ENCODE measurements at places on chromosomes 16 and 17.

DNA sequence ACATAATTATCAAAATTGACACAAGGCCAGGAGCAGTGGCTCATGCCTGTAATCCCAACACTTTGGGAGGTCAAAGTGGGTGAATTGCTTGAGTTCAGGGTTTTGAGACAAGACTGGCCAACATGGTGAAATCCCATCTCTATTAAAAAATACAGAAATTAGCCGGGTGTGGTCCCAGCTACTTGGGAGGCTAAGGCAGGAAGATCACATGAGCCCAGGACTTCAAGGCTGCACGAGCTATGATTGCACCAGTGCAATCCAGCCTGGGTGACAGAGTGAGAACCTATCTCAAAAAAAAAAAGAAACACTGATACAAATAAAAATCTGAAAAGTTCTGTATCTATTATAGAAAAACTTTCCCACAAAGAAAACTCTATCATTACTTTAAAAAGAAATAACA is 15.5 kb downstream of the MYH10 start:
- DNase-seq: no peak

- DNase-seq: no peak
Measured at GRCh38 chr17:75751676-75752404, 13.2 kb downstream of the GALK1 start.

GRCh38 chr17:60713608-60714007 is 36.0 kb downstream of the BCAS3 start:
- no peak for DNase-seq

DNA sequence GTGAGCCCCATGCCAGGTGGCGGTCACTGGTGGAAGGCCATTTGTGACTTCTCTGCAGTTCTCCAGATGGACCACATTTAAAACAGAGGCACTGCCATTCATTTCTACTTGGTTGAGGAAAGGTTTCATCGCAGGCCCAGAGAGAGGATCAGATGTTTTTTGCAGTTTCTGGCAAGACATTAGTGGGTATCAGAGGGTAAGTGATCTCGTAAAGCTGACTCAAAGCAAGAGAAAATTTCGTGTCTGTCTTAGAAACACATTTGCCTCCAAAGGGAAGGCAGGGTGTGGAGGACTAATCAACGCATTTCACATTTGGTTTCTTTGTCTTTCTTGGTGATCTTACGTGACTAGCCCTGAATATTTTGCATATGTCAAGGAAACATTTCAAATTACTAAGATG is 81.8 kb downstream of the PRKCB start:
- no peak for DNase-seq

- no peak for DNase-seq
Measured at GRCh38 chr17:73018599-73018998, 73.9 kb downstream of the SLC39A11 start.

DNA sequence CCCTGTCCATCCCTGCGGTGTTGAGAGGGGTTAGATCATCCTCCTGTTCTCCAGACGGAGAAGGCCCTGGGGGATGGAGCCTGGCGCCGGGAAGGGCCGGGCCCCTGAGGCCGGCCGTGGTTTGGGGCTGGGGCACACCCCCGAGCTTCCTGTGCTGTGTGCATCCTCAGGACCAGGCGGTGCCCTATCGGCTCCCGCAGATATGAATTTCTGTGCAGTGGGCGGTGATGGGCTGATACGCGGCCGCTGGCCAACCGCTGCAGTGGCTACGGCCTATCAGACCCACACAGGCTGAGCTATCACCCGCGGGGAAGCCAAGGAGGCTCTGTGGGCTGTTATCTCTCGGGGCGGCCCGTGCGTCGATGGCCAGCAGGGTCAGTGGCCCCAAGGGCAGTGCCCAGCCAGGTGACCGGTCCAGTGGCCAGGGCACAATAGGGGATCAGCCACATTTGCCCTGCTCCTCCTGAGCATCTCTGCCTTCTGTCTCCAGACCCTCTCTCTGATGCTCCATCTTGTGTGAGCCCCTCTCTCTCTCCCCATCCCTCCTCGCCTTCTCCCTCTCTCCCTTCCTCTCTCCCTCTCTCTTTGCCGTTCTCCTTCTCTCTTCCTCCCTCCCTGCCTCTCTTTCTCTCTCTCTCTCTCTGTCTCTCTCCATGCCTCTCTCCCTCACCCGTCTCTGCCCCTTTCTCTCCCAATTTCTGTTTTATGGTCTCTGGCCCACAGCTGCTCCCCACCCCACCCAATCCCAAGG is 38.7 kb downstream of the ZFPM1 start:
- DNase-seq: no peak

DNA sequence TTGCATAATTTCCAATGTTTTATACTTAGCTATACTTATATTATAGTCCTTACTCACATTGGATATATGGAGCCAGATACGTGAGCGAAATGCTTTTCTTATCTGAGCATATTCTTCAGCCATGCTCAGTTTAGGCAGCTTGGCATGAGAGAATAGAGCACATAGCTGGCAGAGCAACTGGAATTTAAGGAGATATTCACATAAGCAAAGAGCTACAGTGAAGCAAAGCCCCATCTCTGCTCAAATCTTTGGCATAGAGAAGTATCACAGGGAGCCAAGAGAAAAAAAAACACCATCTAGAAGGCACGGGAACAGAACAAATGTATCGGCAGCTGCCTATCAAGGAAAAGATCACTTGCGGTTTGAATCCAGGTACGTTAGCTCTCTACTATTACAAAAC is 734.2 kb upstream of the KIF2B start:
- DNase-seq: no peak

- DNase-seq: no peak
Measured at GRCh38 chr17:75039238-75039637, 7.5 kb downstream of the ATP5PD start.

DNA sequence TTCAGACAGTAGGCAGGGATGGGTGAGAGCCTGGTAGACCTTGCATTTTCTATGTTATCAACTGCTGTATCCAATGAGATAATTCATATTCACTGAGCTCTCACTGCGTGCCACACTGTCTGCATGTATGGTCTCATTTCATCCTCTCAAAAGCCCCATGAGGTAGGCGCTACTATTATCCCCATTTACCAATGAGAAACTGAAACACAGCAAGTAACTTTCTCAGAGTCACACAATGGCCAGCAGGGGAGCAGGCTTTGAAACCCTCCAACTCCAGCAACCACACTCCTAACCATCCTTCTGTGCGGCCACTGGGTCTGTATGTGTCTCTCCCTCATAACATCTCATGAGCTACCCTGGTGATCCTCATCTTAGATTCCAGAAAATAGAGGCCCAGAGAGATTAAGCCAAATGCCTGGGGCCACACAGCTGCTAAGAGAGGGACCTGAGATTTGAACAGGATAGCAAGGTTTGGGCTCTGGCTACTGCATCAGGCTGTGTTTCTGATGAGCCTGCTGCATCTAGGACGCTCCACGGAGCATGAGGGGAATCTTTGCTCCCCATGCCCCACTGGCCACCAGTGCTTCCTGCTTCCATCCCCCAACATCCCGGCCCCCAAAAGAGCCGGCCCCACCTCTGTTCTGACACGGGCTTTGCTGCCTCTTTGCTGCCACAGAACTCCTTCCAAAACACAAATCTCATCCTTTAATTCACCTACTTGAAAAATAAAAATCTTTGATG is 3.2 kb downstream of the CCR7 start:
- no peak for DNase-seq

Measured in fibroblast of pulmonary artery (primary cell).